ENCODE measurements at places on chromosomes 16 and 17.

- no peak for DNase-seq
Observed at GRCh38 chr17:21209511-21210175, 4.3 kb downstream of the TMEM11 start.

- no peak for DNase-seq
Observed at GRCh38 chr16:57044931-57045693, 47.3 kb upstream of the CPNE2 start.

DNA sequence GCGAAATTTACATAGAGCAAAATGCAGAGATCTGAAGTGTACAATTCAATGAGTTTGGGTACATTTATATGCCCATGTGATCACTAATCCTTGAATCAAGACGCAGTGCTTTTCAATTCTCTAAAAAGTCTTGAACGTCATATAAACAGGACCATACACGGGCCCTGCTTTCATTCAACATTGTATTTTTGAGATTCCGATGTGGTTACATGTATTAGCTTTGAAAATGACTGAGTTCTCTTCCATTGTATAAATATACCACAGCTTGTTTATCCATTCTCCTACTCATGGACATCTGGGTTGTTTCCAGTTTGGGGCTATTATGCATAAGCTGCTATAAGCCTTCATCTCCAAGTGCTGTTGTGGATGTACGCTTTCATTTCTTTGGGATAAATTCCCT is 45.5 kb downstream of the ZCCHC14 start:
- DNase-seq = no peak

DNA sequence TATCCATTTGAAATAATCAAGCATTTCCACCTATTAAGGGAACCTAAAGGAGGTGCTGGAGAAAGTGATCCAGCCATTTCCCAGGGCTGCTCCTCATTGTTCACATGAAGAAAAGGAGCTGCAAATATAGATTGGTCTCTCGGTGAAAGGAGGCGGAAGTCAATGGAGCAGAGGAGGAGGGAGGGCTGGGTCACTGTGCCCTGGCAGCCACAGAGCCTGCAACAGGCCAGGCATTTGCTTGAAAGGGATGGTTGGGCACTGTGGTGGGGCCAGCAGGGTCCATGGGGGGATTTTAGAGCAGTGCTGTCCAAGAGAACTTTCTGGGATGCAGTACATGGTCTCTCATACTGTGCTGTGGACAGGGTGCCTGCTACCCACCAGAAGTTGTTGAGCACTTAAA is 173.2 kb downstream of the CYLD start:
- DNase-seq = no peak

All from stimulated activated CD4-positive, alpha-beta T cell treated with anti-CD3 and anti-CD28 coated beads, Interleukin-2, amount 100 ng/mL, for 24 hours (primary cell).